ENCODE measurements at places on chromosomes 1 and 21.

- peak; percentile 11 for DNase-seq
These were observed 47.1 kb upstream of the TLR5 start for GRCh38 chr1:223189903-223190724.

GRCh38 chr1:185159966-185160365 is 3.0 kb downstream of the SWT1 start:
- no peak for DNase-seq

DNA sequence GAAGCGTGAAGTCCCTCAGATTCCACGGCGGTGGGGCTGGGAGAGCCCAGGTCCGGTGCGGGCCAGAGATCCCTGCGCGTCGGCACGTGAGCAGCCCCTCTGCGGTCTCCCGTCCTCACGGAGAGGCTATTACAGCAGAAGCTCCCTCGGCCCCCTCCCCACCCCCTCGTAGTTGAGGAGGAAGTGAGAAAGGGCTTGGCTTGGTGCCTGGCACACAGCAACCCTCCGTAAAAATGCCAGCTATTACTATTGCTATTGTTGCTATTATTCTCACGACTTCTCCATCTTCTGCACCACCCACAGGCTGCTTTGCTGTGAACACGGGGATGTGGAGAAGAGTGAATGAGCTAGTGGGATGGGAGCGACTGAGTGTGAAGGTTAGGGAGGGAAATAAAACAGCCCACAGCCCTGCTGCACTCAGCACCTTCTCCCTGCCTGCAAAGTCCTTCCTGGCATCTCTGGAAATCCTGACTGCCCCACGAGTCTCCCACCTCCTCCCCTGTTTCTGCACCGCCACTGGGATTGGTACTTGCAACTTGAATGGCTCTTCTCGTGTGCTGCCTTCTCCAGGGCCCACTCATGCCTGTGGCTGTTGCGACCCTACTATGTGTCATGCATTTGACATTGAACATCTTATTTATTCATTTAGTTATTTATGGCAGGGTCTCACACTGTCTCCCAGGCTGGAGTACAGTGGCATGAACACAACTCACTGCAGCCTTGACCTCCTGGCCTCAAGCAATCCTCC is 26.6 kb downstream of the ZBTB18 start:
- DNase-seq = no peak

DNA sequence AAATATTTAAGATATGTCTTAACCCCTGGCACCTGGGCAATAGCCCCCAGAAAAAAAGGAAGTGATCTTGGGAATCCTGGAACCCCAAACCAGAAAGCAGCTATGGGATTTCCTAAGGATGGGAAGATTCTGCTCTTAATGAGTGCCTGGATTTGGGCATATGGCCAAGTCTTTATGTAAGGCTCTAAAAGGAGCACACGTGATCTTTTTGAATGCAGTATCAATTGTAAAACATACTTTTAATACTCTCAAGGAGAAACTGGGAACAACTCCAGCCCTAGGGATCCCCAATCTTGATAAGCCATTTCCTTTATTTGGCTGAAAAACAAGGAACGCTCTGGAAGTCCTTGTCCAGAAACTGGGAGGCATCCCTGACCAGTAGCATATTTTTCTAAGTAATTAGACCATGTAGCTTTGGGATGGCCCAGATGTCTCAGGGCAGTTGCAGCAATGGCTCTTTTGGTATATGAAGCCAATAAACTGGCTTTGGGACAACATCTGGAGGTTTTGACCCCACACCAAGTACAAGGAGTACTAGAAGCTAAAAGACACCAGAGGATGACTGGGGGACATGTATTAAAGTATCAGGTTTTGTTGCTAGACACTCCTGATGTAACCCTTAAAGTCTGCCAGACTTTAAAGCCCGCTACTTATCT is 80.9 kb upstream of the KIAA0040 start:
- DNase-seq = no peak

DNA sequence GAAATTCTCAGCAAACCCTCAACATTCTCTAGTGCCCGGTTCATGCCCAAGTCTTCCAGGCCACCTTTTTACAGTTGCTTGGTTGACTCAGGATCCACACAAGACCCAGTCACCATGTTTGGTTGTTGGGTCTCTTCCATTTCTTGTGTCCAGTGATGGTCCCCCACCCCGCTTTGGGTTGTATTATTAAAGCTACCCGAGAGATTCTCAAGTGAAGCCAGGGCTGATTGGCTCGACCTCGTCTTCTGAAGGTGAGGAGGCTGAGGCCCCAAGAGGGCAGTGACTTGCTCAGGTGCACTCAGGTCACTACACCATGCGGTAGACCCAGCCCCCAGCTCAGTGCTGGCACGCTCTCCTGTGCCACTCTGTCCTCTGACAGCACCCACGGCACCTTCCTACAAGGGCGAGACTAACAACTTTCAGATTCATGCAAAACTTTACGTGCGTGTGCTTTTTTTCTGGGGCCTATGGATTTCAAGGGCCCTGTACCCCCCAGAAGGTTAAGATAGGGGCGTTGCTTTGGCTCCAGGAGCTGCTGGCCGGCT is 50.3 kb downstream of the CAPN9 start:
- DNase-seq = no peak

DNA sequence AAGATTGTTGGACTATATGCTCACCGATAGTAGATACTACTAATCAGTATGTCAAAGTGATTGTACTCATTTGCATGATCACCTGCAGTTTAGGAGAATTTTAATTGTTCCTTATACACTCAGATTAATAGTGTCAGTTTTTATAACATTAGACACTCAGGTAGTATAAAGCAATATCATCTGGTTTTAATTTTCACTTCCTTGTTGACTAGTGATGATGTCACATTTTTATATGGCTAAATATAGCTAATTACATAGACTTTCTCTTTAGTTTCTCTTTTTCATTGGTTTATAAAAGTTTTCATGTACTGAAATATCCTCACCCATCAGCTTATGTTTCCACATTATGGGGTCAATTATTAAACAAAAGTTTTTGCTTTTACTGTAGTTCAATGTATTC is 1332.4 kb upstream of the ADGRL2 start:
- DNase-seq = no peak

DNA sequence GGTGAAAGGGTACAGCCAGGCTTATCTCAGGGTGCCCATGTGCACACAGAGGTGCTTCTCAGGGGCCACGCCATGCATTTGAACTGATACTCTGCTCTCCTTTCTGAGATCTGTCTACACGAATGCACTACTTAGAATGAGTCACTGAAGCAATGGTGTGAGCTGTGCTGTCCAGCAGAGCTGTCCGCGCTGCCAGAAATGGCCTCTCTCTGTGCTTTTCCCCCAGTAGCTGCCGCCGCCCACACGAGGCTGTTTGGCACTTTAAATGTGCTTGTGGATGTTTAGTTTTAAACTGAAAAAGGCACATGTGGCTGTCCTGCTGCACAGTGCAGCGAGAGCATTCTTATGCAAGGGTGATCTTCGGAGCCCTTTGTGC is 87.1 kb upstream of the COL6A1 start:
- no peak for DNase-seq

DNA sequence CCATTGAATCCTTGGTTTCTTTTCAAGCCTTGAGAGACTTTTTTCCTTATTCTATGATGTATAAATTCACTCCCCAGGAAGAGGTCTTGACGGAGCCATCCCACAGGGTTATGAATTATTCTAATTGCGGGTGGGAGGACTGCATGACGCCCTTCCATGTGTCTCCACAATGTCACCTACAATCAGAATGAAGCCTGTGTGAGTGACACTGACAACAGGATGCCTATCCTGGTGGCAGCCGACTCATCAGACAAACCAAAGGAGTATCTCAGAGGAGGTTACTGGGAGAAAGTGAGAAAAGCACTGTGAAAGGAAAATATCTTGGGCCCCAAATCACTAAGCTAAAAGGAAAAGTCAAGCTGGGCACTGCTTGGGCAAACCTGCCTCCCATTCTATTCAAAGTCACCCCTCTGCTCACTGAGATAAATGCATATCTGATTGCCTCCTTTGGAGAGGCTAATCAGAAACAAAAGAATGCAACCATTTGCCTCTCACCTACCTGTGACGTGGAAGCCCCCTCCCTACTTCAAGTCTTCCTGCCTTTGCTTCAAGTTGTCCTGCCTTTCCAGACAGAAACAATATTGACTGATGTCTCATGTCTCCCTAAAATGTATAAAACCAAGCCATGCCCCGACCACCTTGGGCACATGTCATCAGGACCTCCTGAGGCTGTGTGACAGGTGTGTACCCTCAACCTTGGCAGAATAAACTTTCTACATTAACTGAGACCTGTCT is 98.4 kb downstream of the SMYD2 start:
- DNase-seq = no peak

GRCh38 chr1:153246018-153246417 is 13.5 kb upstream of the LORICRIN start:
- DNase-seq = no peak

GRCh38 chr1:223732993-223733798 is 20.9 kb downstream of the CAPN2 start:
- no peak for DNase-seq

DNA sequence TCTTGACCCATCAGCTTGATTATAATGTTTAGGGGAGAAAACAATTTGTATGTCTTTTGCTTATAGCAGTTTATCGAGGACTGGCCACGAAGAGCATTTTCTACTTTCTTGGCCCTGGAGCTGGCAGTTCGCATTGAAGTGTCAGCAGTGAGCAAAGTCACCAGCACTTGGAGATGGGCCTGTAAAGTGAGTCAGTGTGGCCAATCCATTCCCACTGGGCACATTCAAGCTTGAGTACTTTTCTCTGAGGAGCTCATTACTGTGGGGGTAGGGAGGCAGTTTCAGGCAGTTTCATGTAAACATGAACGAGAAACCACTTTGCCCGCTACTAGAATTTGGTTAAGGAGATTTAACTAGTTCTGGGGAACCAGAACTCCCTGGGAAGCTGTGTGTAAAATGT is 164.8 kb downstream of the PRDM2 start:
- DNase-seq = no peak

GRCh38 chr1:27523337-27524020 is 33.5 kb upstream of the WASF2 start:
- no peak for DNase-seq

Measured in effector memory CD4-positive, alpha-beta T cell (primary cell).